ENCODE measurements at places on chromosomes 11 and 22. TPM values are rescaled to one million over a fixed set of nuclear protein-coding genes. Genes with fewer than 3 reads are reported as not detected.

DNA sequence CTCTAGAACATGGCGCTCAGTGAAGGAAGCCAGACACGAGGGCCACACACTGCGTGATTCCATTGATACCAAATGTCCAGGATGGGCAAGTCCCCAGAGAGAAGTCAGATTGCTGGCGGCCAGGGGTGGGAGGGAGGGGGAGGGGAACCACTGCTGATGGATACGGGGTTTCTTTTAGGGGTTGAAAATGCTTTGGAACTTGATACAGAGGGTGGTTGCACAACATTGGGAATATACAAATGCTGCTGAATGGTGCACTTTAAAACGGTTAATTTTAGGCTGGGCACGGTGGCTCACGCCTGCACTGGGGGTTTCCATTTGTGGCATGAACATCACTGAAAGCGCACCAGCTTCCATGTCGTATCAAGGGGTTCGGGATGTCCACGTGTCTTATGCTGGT, 5.1 kb downstream of the TSPO start:
- DNase-seq: no peak

- no peak for DNase-seq
Measured at GRCh38 chr11:133476570-133477250, 55.6 kb downstream of the OPCML start.

DNA sequence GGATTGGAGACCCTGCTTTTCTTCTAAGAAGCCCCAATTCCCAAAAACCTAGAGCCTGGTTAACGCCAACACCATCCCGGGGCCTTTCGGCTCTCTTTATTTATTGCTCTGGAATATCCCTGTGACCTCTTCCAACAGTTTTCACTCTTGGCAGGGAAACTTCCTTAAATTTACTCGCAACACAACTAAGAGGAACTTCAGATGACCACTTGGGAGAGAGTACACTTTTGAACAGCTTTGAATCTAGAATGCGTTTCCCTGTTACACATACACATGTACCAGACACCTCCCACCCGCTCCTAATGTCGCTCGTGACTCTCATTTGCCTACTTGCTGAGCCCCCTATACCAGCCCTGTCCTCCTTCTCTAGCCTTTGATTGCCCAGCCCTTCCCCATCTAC, 19.4 kb downstream of the TUBA8 start:
- no peak for DNase-seq

DNA sequence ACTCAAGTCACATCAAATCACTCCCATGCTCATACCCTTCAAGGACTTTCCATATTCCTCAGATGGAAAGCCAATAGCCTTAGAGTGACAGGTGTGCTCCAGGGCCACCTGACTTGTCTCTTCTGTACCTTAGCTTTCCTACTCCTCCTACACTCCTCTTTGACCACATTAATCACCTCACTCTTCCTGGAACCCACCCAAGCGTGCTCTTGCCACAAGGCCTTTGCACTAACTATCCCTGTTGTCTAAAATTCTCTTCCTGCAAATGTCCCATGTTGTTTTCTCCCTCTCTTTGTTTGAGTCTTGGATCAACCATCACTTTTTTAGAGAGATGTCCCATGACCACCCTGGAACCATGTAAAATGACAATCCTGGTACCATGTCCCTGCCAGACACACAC, 244.1 kb downstream of the AASDHPPT start:
- DNase-seq: no peak

DNA sequence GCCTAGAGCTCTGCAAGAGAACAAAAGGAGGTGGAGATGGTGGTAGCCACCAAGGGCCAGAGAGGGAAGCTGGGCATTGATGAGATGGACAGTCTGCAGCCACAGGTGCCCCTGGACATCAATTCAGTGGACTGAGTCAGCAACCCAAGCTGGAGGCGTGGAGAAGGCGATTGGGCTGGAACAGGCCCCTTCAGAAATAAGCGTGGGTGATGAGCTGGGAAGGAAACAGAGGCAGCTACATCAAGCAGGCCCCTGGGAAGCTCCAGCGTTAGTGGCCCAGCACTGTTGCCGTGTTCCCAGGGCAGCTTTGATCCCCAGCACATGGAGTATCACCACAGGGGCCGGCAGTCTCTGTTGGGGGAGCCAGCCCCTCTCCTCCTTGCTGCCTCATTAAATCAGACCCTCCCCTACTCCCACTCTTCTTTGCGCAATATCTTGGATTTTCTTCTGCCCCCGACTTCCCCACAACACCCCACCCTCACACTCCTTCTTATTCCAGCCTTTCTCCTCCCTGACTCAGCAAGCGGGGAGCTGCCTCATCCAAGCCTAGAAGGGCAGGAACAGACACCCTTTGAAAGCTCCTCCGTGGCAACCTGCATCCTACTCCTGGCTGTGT, 31.7 kb upstream of the OAF start:
- DNase-seq: no peak

GRCh38 chr11:73402834-73403185, 26.6 kb downstream of the RELT start:
- DNase-seq: no peak

GRCh38 chr22:42604403-42604802, 10.3 kb downstream of the POLDIP3 start:
- DNase-seq: no peak

DNA sequence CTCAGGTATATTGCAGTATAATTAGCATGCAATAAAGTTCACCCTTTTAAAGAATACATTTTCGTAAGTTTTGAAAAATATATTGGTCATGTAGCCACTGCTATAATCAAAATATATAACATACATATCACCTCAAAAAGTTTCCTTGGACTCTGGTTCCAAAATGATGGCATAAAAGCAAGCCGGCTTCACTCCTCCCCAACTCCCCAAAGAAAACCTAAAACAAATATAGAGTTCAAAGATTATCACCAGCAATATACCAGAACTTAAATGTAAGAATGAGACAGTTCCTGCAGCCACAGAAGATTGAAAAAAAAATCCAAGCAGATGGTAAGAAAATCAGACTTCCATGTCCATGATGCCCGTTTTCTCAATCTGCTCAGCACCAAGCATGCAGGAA, 104.3 kb downstream of the APIP start:
- no peak for DNase-seq

DNA sequence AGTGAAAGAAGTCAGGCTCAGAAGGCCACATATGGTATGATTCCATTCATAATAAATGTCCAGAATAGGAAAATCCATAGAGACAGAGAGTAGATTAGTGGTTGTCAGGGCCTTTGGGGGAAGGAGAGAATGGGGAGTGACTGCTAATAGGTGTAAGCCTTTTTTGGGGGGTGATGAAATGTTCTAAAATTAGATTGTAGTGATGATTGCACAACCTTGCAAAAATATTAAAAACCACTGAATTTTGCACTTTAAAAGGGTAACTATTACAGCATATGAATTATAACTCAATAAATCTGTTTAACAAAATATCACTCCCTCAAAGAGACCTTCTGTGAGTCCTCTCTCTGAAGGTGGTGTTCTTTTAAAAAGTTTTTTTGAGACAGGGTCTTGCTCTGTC, 72.3 kb upstream of the GRK3 start:
- no peak for DNase-seq

DNA sequence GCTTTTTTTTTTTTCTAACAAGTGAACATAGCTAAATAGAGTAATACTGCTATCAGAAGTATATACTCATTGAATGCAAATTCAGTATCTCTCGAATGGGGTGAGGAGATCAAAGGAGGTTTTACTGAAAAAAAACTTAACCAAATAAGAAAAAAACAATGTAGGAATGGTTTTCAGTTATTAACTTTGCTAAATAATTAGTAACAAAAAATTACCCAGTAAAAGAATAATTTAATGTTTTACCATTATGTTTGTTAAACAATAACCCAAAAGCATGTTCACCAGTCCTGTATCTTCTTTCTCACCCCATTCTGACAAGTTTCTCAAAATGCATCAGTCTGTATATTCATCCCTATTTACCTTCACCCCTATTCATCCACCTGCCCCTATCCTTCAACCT, 22.6 kb upstream of the CTSC start:
- DNase-seq: no peak

DNA sequence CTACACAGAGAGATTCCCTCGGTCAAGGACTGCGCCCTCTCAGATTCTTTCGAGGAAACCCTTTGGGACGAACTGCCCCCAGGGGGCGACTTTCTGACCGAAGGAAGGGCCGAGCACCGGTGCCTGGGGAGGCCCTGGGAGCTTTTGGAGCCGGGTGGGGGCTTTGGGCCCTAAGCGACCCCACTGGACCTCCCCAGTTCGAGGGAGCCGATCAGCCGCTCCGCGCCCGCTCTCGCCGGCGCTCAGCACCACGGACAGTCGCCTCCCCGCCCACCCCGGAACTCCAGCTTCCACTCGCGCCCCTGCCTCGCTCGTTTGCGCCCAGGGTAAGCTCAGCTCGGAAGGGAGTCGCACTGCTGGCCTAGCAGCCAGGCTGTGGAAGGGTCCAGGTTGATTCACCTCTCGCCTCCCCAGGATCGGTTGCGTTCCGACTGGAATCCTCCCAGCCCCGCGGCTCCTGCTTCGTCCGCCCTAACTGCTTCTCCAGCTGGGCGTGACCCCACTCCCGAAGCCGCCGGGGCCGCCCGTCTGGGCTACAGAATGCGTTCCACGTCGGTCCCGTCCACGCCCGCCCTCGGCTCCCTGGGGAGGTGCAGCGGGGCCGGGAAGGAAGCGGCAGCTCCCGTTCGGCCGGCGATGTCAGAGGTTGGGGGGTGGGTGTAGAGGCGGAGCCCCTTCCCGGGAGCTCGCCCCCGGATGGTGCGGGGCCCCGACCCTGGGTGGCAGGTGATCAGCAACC, 428 bp downstream of the SCN3B start:
- peak; percentile 48 for DNase-seq

- peak; percentile 44 for DNase-seq
Measured at GRCh38 chr11:65593518-65594414, 1.8 kb downstream of the KCNK7 start.

GRCh38 chr22:31140746-31141145, 438 bp upstream of the PLA2G3 start:
- no peak for DNase-seq

- DNase-seq: no peak
Measured at GRCh38 chr11:107017104-107017432, 1.2 kb downstream of the GUCY1A2 start.

GRCh38 chr11:74400606-74401005, 2.4 kb upstream of the PGM2L1 start:
- DNase-seq: no peak

DNA sequence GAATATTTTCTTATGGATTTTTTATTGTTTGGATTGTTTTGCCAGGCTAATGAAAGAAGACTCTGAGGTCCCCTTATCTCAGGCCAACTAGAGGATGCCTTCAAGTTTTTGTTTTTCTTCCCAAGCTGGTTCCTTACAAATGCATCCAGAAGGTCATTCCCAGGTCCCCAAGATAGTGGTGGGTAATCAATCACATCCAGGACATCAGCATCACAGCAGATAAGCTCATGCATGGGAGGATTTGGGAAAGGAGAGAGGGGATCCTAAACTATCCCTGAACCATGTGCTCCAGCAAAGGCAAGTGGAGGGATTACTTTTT, 20.7 kb downstream of the FZD4 start:
- no peak for DNase-seq

DNA sequence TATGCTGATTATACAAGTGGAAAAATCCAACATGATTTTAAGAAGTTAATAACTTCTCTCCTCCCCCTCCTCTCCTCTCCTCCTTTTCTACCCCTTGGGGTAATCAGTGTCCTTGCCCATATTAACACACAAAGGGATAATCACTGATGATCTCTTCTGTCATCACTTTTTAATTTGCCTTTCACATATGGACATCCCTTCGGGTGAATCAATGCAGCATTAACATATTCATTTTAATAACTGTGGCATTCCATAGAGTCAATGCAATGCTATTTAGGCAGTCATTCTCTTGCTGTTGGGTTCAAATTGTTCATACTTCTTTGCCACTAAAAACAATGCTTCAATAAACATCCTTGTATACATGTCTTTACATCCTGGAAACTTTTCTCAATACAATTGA, 42.9 kb upstream of the GLYATL2 start:
- DNase-seq: no peak

DNA sequence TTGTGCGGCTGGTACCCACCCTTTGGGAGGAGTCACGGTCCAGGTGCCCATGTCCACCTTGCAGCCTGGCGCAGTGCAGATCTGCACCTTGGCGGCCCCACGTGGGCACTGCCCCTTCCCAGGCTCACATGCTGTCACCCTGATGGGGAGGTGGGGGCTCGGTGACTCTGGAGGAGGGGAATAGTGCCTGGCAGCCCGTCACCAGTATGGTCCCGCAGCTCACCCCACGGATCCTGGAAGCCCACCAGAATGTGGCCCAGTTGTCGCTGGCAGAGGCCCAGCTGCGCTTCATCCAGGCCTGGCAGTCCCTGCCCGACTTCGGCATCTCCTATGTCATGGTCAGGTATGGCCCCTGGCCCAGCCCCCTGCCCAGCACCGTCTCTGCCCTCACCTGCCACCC, 5.2 kb downstream of the TRPT1 start:
- no peak for DNase-seq

- no peak for DNase-seq
Measured at GRCh38 chr11:19474954-19475721, 234.4 kb upstream of the E2F8 start.

DNA sequence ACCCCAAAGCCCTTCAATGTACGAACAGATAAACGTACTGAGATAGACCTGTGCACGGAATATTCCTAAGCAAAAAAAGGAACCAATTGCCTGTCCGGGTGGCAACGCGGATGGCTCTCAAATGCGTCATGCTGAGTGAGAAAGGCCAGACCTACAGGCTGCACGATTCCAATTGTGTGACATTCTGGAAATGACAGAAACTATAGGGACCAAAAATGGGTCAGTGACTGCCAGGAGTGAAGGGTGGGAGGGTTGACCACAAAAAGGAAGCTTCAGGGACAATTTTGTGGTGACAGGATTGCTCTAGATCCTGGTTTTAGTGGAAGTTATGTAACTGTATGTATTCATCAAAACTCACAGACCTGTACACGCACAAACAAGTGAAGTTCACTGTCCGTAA, 24.0 kb upstream of the SYT8 start:
- no peak for DNase-seq

DNA sequence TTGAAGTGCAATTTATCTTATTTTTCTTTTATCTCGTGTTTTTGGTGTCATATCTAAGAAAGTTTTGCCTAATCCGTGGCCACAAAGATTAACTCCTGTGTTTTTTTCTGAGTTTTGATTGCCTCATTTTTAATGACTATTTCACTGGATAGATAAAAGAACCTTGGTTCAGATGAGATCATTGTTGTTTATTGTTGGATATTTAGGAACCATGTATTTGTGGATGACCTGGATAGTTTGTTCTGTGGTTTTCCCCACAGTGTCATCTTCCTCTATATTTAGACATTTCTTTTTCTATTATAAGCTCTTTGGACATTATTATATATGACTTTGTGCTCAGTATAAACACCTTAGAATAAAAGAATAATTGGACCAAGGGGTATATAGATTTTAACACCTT, 37.2 kb downstream of the PPP6R3 start:
- DNase-seq: no peak

GRCh38 chr22:25019427-25020184, 67.1 kb downstream of the KIAA1671 start:
- DNase-seq: no peak

The OR4D5 gene
- total RNA-seq: not detected

The F2 gene
- not detected for total RNA-seq

The CRYBB3 gene
- 0.77 TPM for total RNA-seq

The DGCR6 gene
- total RNA-seq: 2.9 TPM

The BLID gene
- total RNA-seq: not detected

The OR8G1 gene
- total RNA-seq: not detected

The CDKN1C gene
- 1.5 TPM for total RNA-seq

The PLAAT5 gene
- 2.8 TPM for total RNA-seq

The ARAP1 gene
- total RNA-seq: 81.7 TPM

Measured in activated T-cell treated with anti-CD3 and anti-CD28 coated beads, Interleukin-2, amount 50 U/mL, for 72 hours (primary cell).